ENCODE measurements at places on chromosomes 13 and 19.

DNA sequence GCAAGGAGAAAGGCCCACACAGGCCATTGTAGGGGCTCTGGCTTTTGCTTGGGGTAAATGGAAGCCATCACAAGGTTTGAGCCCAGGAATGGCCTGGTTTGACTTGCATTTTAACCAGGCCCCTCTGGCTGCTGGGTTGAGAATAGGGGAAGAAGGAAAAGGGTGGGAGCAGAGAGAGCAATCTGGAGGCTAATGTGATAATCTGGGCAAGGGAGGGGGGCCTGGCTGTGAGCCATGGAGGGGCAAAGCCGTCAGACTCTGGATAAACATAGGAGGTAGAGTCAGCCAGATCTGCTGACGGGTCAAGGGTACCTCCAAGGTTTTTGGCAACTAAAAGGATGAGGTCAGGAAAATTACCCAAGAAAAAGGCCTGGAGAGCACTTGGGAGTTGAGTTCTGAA, 41.6 kb downstream of the RFX2 start:
- no peak for DNase-seq

GRCh38 chr13:112854321-112854720, 114.7 kb upstream of the MCF2L start:
- DNase-seq, result no peak

DNA sequence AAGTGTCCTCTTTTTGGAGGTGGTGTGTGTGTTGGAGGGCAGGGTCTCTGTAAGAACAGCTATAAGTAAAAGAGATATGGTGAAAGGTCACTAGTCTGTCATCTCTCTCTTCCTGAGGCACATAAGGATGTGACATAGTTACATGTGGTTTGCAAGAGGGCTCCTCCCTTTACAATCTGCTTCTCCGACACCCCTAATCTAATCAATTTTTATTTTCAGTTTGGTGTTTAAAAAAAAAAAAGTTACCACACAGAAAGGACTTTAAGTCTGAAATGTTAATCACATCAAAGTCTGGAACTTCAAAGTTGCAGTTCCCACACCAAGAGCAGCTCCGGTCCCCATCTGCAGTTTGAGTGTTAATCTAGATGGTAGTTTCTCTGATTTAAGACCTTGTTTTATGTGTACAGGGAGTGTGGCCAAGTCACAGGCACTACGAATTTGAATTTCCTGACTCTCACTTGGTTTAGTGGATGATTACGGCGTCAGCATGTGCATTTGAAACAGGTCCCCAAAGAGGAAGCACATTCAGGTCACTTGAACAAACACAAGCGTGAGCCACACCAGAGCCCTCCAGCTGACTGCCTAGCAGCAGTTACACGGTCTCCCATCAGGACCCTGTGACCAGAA, 53.1 kb downstream of the FOXO1 start:
- peak; percentile 52 for DNase-seq

DNA sequence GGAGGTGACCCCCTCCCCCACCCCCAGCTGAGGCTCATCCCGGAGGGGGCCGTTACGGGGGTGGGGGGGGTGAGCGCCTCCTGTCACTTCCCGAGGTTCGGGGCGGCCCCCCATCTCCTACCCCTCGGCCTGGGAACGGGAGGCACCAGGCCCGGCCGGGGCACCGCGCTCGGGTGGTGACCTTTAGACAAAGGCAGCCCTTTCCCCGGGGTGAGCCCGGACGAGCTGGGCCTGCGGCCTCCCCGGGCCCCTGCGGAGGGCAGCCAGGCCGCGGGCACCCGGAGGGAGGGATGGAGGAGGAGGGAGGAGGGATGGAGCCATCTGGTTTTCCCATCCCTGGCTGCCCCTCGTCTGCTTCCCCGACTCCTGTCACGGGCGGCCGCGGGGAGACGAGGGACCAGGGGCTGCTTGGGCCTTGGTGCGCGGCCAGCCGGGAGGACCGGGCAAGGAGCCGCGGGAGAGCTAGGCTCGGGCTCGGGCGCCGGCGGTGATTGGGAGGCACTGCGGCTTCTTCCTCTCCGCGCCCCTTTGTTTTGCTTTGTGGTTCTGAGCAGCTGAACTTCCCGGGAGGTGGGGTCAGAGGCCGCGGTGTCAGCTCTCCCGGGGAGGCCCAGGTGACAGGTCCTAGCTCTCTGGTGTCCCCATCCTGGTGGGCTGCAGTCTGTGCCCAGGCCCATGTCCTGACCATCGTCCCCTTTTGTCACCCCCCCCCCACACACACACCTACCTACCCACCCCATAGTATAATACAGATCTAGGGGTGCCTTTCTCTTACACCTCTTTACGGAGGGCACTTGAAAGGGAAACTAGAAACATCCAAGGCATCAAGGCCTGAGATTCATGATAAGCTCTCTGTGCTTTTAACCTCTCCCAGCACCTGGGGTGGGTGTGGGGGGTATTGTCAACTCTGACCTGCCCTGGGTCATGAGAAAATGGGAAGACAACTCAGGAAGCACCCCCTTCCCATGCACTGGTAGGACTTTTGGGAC, 1.3 kb downstream of the BICRA start:
- peak; percentile 54 for DNase-seq

DNA sequence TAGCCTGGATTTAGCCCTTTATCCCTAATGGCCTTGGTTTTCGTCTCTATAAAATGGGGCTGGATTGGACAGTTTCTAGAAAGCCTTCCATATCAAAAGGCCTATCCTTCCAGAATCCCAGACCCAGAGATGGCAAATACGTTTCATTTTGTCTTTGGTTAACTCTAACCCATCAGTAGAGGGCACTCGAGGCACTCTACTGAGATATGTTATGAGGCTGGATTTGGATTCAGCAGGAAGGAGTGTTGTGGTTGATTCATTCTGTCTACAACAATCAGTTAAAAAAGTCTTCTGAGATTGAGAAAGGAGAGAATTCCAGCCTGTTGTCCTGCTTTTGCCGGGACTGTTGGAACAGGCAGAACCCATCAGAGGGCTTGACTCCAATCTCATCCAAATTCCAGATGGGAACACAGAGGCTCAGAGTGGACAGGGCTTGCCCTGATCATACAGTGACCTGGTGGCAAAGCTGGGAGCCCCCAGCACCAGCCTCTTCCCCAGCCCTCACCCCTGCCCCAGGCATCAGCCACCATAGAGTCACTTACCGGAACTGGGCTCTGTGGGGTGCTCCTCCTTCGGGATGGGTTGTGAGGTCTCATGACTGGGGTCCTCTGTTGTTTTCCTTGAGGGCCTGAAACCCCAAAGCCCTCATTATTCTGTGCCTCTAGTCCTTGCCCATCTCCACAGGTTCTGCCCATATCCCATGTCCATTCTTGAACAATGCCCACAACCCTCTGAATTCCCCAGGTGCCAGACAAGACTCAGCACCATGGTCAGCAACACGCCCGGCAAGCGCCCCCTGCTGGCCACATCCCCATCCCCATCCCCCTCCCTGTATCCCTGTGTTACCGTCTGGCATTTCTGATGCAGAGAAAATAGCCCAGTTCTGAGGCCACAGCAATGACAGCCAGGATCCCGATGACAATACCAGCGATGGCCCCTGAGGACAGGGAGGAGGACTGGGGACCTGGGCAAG, 12.3 kb upstream of the ZNF180 start:
- DNase-seq, result no peak

DNA sequence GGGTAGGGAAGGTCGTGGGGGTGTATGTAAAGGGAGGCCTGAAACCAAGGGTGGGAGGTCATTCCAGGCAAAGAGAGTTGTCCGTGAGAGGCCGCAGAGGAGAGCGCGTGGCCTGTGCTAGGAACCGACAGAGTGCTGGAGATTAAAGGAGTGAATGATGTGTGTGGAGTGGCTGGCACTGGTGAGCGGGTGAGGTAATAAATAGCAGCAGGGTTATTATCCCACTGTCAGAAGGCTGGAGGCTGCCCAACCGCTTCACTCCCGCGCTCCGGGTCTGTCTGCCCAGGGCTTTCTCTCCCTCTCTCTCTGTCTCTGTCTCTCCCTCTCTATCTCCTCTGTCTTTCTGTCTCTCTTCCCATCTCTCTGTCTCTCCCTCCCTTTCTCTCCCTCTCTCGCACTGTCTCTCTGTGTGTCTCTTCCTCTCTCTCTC, 17.4 kb downstream of the ZNF579 start:
- no peak for DNase-seq

- no peak for DNase-seq
These were observed 19.8 kb upstream of the KLK4 start for GRCh38 chr19:50931023-50931422.

DNA sequence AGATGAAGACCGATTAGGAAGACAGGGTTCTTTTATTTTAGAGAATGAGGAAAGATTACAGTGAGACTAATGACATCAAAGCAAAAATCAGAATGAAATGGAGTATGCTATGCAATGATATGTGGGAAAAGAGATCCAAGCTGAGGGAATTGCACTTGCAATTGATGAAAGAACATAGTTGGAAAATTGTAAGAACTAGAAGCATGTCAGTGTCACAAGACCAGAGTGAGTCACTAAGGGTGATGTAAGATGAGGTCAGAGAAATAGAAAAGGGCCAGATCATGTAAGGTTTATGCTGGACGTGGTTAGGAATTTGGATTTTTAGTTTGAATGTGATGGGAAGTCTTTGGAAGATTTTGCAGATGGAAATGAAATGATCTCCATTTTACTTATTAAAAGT, 1937.3 kb downstream of the OLFM4 start:
- no peak for DNase-seq

- no peak for DNase-seq
These were observed 8.1 kb upstream of the PGLYRP1 start for GRCh38 chr19:46030812-46031550.

DNA sequence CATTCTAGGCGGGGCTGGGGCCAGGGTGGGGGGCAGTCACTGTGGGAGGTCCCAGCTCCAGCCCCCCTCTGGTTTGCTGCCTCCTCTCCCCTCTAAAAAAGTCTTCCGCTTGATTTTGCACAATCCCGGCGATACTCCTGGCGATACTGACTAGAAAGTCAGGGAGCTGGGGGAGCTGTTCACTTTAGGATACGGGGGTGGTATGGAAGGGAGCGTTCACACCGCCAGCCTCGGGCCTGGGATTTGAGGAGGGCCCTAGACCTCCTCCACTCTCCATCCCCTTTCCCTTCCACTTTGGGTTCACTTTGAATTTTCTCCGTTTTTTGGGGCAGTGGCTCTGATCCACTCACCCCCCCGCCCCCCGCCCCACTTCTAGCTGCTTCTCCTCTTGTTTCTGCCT, 35.0 kb downstream of the KEAP1 start:
- DNase-seq, result no peak

GRCh38 chr19:13669780-13670355, 94.5 kb upstream of the MRI1 start:
- DNase-seq, result no peak

GRCh38 chr13:29328501-29328900, 267.0 kb downstream of the SLC7A1 start:
- no peak for DNase-seq

GRCh38 chr13:104372095-104372655, 1306.0 kb upstream of the SLC10A2 start:
- DNase-seq, result no peak

DNA sequence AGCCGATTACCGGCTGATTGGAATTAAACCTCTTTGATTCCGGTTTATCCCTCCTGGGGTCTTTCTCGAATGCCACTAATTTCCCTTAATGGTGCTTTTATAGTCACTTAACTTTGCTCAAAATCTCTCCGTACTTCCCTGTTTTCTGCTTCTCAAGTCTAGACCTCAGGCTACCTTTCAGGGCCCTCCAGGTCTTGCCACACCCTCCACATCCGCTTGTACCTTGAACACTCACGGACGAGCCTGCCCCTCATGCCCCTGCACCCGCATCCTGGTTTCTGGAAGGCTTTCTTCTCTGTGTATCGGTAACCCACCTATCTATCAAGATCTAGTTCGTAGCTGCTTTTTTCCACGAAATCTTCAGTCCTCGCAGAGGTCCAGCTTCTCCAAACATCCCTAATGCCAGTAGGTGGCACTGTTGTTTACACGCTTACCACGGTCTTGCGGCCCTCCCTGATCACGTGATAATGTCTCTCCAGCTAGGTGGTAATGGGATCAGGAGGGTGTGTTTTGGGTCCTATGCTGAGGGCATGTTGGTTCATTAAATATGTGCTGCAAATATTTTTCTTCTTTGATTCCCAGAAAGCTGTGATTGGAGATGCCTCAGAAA, 13.8 kb downstream of the ATP12A start:
- DNase-seq, result peak; percentile 20

DNA sequence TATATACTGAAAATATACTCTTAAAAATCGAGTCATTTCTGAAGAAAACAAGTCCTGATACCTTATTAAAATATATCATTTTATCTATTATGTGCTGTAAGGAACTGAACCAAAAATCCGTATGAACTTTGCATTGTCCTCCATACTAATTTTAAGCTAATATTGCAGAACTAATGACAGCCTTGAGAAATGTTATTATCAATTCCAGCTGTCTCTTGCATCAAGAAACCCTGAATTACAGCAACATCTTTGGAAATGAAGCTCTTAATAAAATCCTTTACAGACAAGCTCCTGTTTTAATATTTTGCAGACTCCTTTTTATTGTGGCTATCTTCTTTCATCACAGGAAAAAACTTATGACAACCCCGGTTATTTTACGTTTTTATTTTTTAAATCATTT, 1335.3 kb downstream of the EFNB2 start:
- no peak for DNase-seq

GRCh38 chr19:40799558-40800338, 757 bp downstream of the EGLN2 start:
- DNase-seq, result no peak

DNA sequence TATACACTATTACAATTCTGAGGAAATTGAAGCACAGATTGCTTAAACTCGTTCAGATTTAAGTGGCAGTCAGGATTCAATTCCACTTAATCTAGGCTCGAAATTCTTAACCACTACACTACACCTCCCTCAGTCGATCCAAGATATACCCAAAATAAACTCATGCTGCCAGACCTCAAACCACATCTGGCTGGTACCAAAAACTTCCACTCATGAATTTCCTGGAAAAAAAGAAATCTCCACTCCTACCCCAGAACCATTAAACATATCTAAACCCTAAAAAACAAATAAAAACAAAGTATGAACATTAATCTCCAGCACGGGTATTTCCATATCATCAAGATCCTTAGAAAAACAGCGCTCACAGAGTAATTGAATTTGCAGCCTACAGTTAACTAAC, 1.1 kb downstream of the ZFP30 start:
- no peak for DNase-seq

DNA sequence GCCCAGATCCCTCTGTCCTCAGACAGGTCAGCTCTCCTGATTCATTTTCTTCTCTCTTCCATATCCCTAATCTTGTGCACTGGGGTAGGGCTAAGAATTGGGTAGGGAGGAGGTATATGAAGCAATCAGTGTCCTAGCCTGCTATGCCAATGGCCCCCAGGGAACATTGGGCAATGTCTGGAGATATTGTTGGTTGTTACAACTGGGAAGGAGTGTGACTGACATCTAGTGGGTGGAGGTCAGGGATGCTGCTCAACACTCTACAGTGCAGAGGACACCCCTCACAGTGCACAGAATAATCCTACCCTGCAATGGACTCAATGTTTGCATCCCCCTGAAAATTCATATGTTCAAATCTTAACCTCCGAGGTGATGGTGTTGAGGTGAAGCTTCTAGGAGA, 57.5 kb downstream of the CPAMD8 start:
- DNase-seq, result no peak

- no peak for DNase-seq
These were observed 1450.5 kb downstream of the EFNB2 start for GRCh38 chr13:105084931-105085330.

Measured in T-cell (primary cell).